ENCODE measurements at places on chromosomes 12 and 14.

- DNase-seq = no peak
These were observed 36.6 kb upstream of the PIK3C2G start for GRCh38 chr12:18224745-18225144.

DNA sequence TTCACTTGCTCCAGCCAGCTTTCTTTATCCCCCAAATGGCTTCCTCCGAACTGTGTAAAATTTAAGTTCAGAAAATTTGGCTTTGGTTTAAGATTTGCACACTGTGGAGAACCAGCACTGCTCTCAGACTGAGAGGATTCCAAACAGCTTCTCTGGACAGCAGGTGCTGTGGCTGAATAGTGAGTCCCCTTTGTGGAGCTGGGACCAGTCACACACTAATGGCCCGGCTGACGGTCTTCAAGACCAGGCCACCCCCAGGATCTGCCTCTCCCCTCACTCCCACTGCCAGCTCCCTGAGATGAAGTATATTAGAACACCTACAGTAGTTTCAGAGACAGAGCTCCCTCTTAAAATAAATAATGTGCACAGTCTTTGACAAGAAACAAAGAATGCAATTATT is 267.3 kb downstream of the BCAT1 start:
- DNase-seq = no peak

GRCh38 chr14:105269405-105269804 is 21.1 kb downstream of the BTBD6 start:
- no peak for DNase-seq

GRCh38 chr14:92105893-92106142 is 564 bp downstream of the ATXN3 start:
- DNase-seq = no peak

- DNase-seq = no peak
These were observed 27.8 kb downstream of the NOPCHAP1 start for GRCh38 chr12:105013892-105014291.

DNA sequence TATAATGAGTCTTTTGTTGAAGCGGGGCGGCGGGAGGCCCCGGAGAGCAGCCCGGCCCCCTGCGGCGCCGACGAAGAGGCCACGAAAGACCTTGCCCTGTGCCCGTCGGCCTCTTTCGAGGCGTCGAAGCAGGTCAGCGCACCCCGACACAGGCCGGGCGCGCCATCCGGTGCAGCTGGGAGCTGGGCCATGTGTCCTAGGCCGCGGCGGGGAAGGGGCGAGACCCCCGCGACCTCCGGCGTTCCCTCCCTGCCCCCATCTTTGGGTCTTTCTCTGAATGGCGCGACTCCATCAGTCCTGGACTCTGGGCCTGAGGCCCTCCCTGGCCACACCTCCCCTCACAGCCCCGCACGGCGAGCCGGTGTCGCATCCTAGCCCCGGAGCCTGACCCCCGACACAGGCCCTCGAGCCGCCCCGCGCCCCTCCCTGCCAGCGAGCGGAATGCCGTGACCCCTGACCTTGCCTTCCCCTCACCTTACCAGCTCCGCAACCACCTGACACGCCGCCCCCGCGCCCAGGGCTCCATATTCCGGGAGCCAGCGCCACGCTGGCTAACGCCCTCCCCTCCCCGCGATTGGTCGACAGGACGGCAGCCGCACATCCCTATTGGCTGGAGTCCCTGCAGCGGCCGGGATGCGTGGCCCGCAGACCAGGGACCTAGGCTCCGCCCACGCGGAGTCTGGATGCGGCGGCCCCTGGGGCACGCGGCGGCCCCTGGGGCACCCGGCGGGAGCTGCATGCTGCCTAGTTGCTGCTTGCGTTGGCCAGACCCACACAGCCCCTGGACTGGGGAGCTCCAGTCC is at the start of gene SLC11A2:
Gene SLC11A2, minus strand, starts transcription at position 549 of the 803 bp plus-strand sequence. CDS start 15,656 bp downstream, outside the sequence.
- DNase-seq = peak; percentile 90

GRCh38 chr14:100074431-100075100 is 9.3 kb downstream of the EVL start:
- no peak for DNase-seq

DNA sequence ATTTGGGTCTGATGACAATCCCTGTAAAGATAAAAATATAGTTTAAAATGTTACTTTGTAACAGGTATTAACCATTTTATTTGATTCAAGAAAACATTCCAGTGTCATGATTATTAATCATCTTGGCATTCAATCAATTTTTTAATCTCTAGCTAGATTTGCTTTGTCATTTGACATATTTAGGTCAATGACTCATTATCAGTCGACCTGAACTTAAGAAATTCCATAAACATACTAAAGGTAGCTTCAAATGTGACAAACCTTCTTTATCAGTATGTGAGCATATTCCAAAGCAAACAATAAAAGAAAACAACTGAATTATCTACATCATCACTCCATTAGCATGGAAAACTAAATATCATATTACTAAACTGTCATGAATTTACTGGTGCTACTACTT is 50.8 kb upstream of the CDKL1 start:
- no peak for DNase-seq

- no peak for DNase-seq
These were observed 118.4 kb downstream of the KCNMB4 start for GRCh38 chr12:70484464-70484863.

GRCh38 chr12:29781188-29781587 is 2.6 kb downstream of the TMTC1 start:
- DNase-seq = no peak

DNA sequence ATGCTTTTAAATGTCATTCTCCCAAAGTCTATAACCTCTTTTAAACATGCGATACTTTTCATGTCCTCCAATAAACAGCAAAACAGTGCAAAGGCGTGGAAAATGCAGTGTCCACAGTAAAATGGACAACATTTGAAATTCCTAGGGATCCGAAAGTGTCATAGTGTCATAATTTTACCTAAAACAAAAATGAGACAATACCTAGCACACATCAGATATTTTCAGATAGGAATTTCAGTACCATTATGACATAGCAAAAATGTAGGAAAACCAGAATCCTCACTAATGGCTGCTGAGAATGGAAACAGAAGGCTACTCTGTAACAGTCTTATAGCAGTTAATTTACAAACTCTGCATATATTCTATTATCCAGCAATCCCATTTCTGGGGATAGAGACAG is 33.1 kb downstream of the KCNH5 start:
- no peak for DNase-seq

- DNase-seq = no peak
These were observed 124.9 kb downstream of the TSPAN9 start for GRCh38 chr12:3202096-3202495.

DNA sequence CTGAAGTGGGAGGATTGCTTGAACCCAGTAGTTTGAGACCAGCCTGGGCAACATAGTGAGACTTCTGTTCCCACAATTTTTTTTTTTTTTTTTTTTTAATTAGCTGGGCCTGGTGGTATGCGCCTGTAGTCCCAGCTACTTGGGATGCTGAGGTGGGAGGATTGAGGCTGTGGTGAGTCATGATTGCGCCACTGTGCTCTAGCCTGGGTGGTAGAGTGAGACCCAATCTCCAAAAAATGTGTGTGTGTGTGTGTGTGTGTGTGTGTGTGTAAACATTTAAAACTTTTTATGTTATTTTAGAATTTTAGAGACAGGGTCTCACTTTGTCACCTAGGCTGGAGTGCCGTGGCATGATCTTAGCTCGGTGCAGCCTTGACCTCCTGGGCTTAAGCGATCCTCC is 6.8 kb downstream of the PPP1R36 start:
- no peak for DNase-seq

- no peak for DNase-seq
These were observed 1116.2 kb downstream of the FLRT2 start for GRCh38 chr14:86646125-86646524.

DNA sequence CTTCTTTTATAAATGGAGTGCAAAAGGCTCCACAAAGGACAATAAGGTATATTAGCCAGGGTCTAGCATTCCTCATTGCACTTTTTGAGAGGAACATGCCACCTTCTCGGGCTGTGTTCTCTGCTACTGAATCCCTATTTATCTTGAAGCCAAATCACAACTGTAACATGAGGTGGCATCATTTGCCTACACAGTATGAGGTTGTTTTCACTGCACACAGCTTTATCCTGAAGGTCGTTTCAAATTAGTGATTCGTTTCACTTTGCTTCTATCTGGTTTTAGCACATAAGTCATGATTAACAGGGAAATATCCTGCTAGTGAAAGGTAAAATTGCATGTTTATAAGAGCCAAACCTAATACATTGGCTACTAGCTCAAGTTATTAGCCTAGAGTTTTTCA is 153.8 kb downstream of the SLC35F4 start:
- DNase-seq = no peak

- DNase-seq = no peak
These were observed 85.9 kb downstream of the ST8SIA1 start for GRCh38 chr12:22248571-22249115.

DNA sequence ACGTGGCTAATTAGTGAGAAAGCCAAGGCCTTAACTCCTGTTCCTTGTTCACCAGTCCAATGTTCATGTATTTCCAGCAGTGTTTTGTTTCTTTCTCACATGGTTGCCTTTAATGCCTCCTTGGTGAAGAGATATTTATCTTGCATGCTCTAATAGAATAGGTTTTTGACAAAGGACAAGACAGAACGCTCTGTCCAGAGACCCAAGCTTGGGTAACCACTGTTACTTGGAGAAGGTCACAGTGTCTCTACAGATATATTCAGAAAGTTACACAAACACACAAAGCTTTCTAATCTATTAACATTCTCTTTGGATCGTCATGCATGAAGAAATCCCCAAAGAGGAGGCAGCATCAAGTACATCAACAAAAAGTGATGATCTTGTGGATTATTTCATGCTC is 33.1 kb downstream of the RERG start:
- DNase-seq = no peak

GRCh38 chr12:107404981-107405380 is 280.6 kb upstream of the PWP1 start:
- no peak for DNase-seq

- no peak for DNase-seq
These were observed 105.1 kb downstream of the ARF6 start for GRCh38 chr14:49997991-49998390.

DNA sequence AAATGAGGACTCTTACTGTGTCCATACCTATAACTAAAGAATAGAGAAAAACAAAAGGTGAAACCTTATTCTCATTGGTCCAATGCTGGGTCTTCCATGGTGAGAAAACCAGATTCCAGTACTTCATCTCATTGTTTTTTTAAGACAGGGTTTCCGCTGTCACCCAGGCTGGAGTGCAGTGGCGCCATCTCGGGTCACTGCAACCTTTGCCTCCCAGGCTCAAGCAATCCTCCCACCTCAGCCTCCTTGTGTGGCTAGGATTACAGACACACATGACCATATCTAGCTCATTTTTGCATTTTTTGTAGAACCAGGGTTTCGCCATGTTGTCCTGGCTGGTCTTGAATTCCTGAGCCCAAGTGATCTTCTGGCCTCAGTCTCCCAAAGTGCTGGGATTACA is 13.3 kb downstream of the RBM23 start:
- DNase-seq = no peak

DNA sequence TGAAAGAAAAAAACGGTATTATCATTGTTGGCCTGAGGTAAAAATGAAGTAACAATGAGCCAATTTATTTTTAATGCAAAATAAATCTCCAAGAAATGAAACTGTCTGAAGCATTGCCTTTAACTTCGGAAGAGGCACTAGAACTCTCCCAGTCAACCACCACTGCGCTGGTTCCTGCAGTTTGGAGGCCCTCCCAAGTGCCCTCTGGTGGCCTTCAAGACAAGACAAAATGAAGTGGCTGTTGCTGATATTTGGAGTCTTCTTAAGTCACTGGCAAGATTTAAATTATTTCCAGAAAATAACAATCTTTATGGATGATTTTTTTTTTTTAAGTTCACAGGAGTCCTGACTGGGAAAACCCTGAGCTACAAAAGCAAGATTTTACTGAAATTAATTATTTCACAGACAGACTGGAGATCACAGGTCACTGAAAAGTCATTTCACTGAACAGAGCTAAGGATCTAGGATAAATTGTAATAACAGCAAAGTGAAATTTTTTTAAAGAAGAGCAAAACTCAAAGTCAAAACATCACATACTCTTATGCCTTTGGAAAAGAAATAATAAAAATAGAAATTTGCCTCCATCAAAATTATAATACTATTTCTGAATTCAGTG is 58.2 kb downstream of the DICER1 start:
- DNase-seq = no peak

- no peak for DNase-seq
These were observed 131.4 kb downstream of the RPAP3 start for GRCh38 chr12:47574252-47575021.

- no peak for DNase-seq
These were observed 125.9 kb upstream of the ATF1 start for GRCh38 chr12:50637870-50638481.

- no peak for DNase-seq
These were observed 118.6 kb upstream of the SSTR1 start for GRCh38 chr14:38089123-38089522.

DNA sequence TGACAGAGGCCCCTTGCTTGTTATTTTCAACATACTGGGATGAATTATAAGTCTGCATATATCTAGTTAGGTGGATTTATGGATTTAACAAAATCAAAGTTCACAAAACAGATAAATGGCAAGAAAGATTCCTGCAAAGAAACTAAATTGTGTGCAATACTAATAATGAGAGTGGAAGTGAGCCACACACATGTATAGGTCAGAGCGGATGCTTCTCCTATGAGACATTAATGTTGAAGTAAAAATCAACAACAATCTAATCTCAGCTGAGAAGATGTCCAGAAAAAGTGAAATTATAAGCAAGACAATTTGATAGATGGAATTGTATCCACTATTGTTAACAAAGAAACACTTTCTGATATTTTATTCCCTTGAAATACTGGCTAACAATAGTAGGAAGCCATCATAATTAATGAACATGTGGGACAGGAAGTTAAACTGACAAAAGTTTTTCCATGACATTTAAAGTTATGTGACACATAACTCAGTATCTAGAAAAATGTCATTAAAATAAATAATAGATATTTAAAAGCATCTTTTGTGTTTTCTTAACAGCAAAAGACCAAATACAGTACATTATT is 39.7 kb downstream of the RAD51B start:
- DNase-seq = no peak

DNA sequence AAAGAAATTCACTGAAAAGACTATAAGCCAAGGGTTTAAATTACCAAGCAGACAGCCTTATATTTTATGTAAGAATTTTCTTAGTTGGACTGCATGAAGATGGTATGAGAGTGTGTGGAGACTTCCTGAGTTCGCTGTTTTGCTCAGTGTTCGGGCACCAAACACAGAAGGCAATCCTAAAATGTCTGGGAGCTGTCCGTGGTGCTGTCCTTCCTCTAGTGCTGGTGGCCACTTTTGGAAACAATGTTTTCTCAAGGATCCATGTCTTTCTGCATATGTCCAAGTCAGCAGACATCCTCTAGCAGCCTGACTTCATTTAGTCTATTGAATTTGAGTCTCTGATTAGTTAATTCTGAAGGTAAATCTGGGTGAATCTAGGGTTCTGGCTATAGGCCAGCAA is 135.8 kb downstream of the SLC8A3 start:
- DNase-seq = peak; percentile 2

- DNase-seq = no peak
These were observed 2.5 kb upstream of the CELA1 start for GRCh38 chr12:51349026-51349425.

GRCh38 chr12:89863968-89864367 is 155.3 kb upstream of the ATP2B1 start:
- no peak for DNase-seq

GRCh38 chr12:63918800-63919300 is 74.3 kb downstream of the SRGAP1 start:
- no peak for DNase-seq

Measured in stimulated activated CD4-positive, alpha-beta T cell treated with anti-CD3 and anti-CD28 coated beads, Interleukin-4, amount 100 ng/mL, for 4 hours (primary cell).